ENCODE measurements at places on chromosomes 4 and X. TPM values are rescaled to one million over a fixed set of nuclear protein-coding genes. Genes with fewer than 3 reads are reported as not detected.

DNA sequence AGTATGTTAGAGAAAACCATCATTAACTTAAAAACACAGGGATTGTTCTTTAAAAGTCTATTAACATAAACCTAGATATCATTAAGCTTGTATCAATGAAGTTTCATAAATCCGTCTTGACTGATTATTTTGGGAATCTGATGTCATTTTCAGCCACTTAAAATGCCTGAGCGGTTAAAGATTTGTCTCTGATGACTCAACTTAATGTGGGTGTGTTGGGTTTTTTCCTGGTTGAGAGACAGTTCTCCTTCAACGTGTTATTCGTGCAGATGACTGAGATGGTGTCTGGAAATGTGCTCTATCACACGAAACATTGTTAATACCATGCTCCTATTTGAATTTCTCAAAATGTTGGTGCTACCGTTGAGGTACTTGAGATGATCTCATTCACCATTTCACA, 227.3 kb upstream of the TENM3 start:
- DNase-seq, result no peak

DNA sequence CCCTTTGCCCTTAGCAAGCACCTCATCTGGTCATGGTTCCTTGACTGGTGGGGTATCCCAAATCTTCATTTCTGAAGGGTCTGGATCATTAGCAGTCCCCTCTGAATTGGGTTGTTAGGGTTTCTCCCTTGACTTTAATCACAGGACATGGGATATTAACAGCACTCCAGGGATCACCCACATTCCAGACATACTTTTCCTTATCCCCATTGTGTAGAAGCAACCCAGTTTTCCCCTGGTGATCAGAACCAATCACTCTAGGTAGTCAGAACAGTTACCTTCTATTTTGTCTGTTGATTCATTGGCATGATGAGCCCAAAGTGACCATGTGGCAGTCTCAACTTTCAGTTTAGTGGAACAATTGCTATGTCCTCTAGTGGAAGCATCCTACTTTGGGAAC, 29.1 kb upstream of the GRSF1 start:
- no peak for DNase-seq

The GDI1 gene
- 159 TPM for total RNA-seq

- no peak for DNase-seq
Observed at GRCh38 chr4:85393201-85393600, 81.7 kb upstream of the ARHGAP24 start.

DNA sequence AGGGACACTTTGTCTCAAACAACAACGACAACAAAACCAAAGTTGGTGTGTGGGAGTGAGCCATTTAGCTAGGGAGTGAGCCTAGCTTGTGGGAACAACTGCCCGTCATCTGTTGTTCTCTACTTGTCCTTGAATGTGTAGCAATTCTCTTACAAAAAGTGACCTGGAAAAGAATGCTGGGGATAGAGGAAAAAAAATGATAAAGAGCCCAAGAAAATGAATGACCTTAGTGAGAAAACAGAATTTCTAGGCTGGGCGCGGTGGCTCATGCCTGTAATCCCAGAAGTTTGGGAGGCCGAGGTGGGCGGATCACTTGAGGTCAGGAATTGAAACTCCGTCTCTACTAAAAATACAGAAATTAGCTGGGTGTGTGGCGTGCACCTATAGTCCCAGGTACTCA, 19.6 kb downstream of the SEPTIN6 start:
- DNase-seq, result no peak

The RTL9 gene
- total RNA-seq, result 0.39 TPM

The THAP9 gene
- total RNA-seq, result 5.3 TPM

GRCh38 chrX:118187100-118187499, 70.5 kb upstream of the KLHL13 start:
- no peak for DNase-seq

- DNase-seq, result no peak
Observed at GRCh38 chr4:147617841-147618691, 869 bp downstream of the TMEM184C start.

GRCh38 chr4:184355111-184355604, 119.2 kb downstream of the IRF2 start:
- DNase-seq, result no peak

- no peak for DNase-seq
Observed at GRCh38 chr4:75769036-75769435, 44.7 kb downstream of the USO1 start.

The RCHY1 gene
- 35.4 TPM for total RNA-seq

The PCDH11X gene
- 6.9 TPM for total RNA-seq

- no peak for DNase-seq
Observed at GRCh38 chrX:19225909-19226308, 103.6 kb upstream of the ADGRG2 start.

GRCh38 chr4:16171831-16172230, 54.4 kb downstream of the TAPT1 start:
- no peak for DNase-seq

DNA sequence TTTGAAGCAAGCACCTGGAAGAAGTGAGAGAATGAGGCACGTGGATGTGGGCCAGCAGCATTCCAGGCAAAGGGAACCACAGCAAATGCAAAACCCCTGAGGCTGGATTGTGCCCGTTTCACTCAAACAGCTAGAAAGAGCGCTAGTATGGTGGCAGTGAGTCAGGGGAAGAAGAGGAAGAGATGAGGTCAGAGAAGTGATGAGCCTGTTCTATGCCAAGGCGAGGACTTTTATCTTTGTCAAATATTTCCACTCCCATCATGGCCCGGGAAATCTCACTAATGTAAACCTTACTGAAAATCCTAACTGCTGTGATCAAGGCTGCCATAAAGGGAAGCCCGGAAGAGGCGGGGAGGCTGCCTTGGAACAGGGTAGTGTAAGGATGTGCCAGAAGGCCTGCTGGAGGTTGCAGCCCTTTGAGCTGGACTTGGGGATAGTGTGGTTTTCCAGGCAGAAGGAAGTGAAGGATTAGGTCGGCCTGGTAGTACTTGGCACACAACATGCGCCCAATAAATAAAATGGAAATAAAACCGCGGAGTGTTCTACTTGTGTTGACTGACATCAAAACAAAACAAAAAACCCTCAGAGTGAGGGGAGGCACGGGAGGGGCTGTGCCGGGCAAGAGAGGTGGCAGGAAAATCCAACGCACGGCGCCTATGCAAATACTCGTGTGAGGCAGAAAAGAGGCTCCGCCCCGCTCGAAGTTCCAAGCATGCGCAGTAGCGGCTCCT, 1.2 kb upstream of the CDK16 start:
- no peak for DNase-seq

GRCh38 chrX:40644821-40645358, 2.5 kb downstream of the CXorf38 start:
- DNase-seq, result no peak

GRCh38 chr4:80221161-80221560, 23.9 kb downstream of the PRDM8 start:
- no peak for DNase-seq

The PCDH19 gene
- 122 TPM for total RNA-seq

DNA sequence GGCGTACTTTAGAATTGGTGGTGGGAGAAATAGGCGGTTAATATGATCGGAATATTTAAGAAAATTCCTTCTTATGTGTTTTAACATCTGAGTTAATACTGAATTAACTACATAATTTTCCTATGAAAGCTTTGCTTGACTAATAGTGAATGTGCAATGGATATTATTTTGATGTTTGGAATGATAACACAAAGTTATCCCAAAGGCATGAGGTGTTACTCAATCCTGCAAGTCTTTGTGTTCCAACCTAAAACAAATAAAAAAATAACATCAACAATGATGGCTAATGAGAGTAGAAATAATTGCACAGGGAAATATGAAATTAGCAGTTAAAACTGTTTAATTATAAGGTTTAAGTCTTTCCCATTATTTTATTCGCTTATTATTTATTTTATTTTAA, 183.6 kb upstream of the ARSJ start:
- DNase-seq, result no peak

- DNase-seq, result no peak
Observed at GRCh38 chr4:95256108-95256835, 292.5 kb downstream of the UNC5C start.

The DSPP gene
- total RNA-seq, result not detected

DNA sequence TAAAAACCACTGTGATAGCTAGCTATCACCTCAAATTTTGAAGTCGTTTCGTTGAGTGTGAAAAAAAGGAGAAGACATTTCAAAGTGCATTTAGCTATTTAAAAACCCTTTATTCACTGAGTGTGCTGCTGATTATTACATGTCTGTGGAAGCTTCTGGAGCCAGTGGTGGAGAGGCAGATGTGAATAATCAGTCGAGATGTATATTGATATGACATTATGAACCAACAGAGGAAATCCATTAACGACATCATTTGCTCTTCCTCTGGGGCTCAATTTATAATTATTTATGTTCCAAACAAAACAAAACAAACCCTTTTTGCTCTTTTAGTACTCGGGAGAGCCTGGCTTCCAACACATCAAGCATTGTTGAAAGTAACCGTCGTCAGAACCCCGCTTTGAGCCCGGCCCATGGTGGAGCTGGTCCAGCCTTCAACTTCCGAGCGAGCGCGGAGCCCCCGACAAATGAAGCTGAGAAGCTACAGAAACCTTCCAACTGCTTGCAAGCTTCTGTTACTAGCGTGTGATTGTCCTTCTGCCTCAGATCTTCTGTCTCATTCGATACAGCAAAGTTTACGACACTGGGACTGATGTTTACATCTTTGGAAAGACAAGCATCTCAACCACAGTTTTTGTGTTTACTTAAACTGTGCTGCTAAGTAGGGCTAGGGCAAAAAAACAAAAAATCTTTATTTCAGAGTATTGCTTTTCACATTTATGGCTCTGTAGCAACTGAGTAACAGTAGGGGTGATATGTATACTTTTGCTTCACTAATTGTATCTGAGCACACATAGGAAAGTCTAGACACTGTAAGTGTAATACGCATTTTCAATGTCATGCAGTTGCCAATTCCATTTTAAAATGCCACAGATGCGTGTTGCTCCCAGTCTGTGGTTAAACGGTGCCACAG, 111.9 kb downstream of the STOX2 start:
- DNase-seq, result no peak

- DNase-seq, result no peak
Observed at GRCh38 chr4:52933738-52934137, 71.6 kb downstream of the RASL11B start.

All from type B pancreatic cell (in vitro differentiated cells).